ENCODE measurements at places on chromosomes 11 and 22.

DNA sequence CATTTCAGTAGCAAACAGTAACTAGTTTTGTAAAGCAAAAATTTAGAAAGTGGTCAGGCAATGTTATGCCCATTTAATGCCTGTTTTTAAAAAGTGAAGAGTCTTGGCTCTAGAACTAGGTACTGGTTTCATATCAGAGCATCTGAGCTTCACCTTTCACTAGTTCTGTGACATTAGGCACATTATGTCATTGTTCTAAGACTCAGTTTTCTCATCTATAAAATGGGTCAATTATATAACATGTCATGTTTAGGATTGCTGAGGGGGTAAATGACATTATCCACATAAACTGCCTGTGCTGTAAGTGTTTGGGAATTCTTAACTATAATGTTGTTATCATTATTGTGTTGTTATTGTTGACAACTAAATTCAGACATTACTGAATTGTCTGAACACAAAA, 235.6 kb upstream of the ZC3H12C start:
- DNase-seq: no peak

- no peak for DNase-seq
Observed at GRCh38 chr11:33889296-33889695, 2.6 kb downstream of the LMO2 start.

GRCh38 chr11:85595285-85595884, 31.8 kb downstream of the DLG2 start:
- peak; percentile 6 for DNase-seq

- no peak for DNase-seq
Observed at GRCh38 chr11:130435671-130436070, 7.3 kb upstream of the ADAMTS8 start.

GRCh38 chr11:34250211-34250610, 107.6 kb downstream of the ABTB2 start:
- no peak for DNase-seq

DNA sequence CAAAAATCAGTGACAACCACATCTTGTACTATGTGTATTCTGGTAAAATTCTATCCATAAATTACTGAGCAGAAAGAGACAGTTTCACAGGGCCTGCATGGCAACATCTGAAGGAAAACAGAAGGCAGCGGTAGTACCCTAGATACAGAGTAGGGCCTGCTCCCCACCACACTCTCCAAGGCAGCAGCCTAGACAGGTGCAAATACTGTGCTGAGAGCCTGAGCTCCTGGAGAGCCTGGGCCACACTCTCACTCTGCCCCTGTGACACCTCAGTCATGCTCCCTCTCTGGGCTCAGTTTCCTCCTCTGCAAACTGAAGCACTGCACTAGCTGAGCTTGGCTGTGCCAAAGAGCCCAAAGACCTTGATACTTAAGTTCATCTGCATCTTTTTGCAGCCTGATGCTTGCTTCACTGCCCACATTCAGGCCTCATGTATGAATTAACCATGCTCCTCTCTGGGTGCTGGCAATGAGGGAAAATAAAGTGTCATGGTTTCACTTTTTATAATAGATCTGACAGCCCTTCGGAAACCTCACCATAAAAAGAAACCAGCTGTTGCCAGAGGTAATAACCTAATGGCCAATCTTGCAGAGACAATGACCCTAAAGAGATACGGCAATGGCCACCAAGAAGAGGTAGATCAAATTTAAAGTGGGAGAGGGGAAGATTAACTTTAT, 104.7 kb downstream of the PLEKHA7 start:
- DNase-seq: no peak

- no peak for DNase-seq
Observed at GRCh38 chr11:88117281-88117858, 57.9 kb downstream of the RAB38 start.

DNA sequence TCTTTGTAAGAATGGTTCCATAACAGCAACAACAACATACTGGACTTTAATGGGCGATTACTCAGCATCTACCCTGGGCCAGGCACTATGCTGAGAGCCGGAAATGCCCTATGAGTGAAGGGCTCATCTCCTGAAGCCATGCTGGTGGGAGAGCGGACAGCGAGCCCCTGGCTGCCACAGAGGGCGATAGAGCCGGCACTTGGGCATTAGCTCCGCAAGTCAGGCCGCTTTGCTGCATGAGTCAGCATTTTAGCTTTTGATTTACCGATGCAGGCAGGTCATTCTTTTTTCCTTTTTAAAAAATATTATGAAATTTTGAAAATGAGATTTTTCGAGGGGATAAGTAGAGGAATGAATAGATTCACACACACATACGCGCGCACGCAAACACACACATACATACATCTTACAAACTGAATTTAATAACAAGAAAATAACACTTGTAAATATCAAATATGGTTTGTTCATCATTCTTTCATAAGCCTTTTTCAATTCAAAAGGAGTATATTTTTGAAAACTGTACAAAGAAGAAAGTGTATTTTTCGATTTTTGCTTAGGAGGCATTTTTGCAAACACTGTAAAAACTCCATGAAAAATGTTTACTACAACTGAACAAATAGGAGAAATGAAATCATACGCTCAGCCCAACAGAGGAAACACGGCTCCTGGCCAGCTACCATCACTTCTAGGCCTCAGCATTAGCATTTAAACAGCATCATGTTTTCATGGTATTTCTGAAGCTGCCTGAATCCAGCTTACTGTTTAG, 667.3 kb downstream of the OPCML start:
- no peak for DNase-seq

DNA sequence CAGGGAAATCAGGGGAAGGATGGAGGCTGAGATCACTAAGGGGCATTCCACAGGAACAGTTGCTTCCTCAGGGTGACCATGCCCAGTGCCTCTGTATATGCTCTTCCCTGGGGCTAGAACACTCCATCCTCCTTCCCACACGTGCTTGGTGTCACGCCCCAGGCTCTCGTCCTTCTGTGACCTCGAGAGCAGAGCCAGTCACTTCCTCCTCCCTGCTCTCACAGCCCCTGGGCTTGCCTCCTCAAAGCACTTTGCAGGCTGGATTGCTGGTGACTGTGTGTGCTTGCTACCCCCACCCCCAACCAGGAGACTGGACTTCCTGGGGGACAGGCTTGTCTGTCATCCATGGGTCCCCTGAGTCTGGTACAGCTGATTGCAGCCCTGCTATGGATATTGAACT, 56.5 kb upstream of the AMPD3 start:
- DNase-seq: no peak

DNA sequence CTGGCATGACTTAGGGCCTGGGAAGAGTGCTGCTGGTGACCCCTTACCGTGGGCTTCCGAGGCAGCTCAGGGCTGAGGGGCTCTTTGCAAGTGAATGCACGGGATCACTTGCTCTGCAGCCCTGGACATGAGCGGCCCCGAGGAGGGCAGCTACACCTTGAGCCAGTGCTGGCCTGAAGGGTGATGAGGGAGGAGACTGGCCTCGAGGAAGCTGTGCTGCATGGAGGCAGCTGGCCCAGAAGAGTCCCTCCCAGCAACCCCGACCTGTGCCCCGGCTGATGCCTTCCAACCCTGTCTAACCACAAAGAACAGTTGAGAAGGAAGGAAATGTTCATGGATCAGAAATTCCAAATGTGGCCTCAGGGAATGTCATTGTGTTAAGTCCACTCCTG, 45.2 kb downstream of the TBX1 start:
- no peak for DNase-seq

- DNase-seq: no peak
Observed at GRCh38 chr22:48486134-48486532, 1341.5 kb downstream of the BRD1 start.

GRCh38 chr11:61061081-61061826, 41.0 kb upstream of the CD5 start:
- no peak for DNase-seq

DNA sequence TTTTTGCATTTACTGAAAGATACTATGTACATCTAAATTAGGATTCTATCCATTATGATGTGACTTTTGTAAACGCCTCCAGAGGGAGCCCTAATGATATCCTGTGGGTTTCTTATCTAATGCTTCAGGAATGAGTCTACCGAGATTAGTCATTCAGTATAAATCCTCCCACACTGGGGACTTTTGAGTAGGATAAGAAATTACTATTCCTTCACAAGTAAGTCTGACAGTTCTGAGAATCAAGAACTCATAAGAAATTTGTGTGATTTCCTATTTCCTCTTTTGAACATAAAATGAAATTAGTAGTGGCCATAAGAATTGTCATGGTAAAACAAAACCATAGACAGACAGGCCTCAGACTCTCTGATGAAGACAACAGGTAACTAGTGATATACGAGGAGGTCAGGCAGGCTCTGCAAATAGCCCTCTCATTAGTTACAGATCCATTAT, 10.0 kb upstream of the OR5M1 start:
- DNase-seq: no peak

DNA sequence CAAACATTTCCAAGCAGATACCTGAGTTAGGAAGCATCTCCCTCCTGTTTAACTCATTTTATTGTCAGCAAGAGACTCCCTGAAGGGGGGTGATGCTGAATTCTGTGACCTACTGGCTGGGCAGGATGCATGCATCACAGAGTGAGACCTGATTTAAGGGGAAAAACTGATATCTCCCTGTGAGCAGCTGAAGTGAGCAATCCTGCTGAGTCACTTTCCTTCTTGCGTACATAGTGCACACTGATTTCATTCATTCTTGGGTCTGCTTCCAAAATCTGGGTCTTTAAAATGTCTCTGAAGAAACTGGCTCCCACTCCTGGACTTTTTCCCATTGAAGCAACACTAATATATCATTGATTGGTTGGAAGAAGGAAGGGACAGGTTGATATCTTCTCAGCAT, 23.3 kb downstream of the P4HA3 start:
- no peak for DNase-seq

DNA sequence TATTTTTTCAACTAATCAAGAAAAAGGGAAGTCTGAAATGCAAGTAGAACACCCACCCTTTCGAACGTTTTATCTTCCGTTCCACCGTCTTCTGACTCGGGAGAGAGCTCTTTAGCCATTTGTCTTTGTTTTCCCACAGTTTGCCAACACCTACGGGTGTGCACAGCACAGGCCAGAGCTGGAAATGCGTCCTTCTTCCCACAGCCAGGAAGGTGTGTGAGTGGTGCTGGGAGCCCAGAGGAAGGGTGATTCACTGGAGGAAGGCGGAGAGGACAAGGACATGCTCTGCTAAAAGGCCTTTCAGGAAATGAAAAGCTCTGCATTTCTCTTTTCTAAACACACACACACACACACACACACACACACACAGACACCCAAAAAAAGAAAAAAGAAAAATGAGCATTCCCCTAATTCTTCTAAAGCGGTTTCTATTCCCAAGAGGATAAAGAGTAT, 18.5 kb downstream of the ENDOD1 start:
- DNase-seq: no peak

DNA sequence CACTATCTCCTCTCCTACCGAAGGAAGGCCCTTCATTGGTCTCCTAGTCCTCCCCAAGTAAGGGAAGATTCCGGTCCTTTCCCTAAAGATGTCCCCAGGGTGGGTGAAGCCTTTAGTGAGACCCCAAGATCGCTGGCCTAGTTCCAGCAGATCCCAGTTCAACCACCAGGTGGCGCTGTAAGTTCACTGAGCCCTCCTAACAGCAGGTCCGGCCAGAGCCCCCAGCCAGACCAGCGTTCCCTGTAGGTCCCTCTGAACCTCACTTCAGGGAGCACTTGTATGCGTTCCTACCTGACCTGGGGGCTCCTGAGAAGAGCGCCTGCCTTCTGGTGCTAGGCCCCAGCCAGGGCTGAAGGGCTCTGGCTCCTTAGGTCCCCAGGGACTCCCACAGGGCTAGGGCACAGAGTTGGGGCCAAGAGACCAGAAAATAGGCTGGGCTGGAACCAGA, 38.1 kb downstream of the LMO1 start:
- DNase-seq: peak; percentile 87

Measured in HuH-7.5 (cell line).